ENCODE measurements at places on chromosomes 4 and X. TPM values are rescaled to one million over a fixed set of nuclear protein-coding genes. Genes with fewer than 3 reads are reported as not detected.

DNA sequence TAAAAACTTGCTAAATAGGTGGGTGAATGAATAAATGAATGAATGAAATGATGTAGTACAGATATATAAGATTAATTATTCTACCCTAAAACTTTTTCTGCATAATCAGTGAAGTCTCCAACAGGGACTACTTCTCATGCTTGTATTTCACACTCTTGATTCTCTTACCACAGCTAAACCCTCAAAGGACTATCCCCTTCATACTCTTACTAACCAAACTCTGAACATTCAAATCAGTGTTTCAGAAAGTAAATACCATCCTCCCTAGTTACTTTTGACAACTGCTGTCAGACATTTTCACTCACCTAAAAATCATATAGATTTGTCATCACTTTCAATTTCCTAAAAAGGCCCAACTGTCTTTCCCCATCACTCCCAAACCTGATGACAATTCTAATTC is 234.3 kb upstream of the HHIP start:
- DNase-seq, result no peak

DNA sequence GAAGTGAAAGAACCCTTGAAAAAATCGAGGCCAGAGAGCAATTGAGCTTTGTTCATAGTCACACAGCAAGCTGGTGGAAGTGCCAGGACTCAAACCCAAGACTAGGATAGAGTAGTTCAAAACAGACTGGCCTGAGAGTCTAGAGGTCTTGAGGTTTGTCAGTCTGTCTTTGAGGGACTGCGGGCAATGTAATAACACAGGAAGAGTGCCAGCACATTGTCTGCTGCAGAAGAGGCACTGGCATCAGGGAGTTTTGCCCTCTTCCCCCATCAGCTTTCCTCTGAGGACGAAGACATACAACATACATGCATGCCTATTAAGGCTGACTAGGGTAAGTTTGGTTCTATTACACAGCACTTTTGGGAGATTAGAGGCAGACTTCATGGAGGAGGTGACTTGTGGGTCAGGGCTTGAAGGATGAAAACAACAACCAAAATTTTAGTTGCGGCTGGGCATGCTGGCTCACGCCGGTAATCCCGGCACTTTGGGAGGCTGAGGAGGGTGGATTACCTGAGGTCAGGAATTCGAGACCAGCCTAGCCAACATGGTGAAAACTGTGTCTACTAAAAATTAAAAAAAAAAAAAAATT is 64.1 kb upstream of the LAS1L start:
- no peak for DNase-seq

- no peak for DNase-seq
Measured at GRCh38 chr4:125961626-125962025, 646.9 kb downstream of the FAT4 start.

DNA sequence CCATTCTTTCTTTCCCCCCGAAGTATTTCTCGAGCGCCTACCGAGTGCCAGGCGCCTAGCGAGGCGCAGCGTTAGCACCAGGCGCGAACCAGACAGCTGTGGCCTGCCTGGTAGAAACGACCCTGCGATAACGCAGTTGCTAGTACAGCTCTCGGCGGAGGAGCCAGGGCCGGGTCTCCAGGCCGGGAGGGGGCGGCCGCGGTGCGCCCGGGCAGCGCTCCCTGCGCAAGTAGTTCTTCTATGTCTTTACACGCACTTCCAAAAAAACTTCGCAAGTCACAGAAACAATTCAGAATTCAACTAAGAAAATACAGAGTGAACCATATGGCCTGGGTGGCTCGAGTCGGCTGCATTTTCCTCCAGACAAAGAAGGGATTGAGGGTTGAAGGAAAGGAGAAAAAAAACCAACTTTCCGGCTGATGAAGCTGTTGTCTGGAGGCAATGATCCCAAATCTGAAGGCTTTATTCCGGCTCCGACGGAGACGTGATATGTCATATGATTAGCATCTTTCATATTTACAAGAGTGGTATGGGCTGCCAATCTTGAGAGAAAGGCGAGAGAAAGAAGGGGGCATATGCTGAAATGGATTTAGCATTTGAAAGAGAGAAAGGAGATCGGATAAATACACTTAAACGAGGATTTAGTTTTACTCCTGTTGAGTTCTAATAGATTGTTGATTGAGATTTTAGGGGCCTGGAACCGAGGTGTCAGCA is 7.2 kb upstream of the NEUROG2 start:
- DNase-seq, result no peak

DNA sequence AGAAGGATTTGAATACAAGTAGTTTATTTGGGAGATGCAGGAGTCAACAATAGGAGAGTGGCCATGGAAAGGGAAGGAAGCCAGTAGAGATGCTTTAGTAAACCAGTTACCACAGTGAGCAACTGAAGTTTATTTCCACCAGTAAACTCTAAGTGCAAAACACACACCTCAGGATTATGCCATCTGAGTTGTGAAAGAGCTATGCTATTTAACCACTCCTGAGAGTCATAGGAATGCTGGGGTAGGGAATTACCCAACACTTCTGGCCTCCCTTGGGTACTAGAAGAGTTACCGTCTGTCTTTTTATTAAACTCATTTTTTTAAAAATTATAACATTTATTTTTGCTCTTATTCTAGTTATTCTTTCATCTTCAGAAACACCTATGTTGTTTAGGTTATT is 834.6 kb upstream of the AMOT start:
- no peak for DNase-seq

- no peak for DNase-seq
Measured at GRCh38 chr4:169957785-169958184, 68.4 kb downstream of the MFAP3L start.

GRCh38 chr4:167893531-167893930 is 198.8 kb upstream of the ANXA10 start:
- no peak for DNase-seq

DNA sequence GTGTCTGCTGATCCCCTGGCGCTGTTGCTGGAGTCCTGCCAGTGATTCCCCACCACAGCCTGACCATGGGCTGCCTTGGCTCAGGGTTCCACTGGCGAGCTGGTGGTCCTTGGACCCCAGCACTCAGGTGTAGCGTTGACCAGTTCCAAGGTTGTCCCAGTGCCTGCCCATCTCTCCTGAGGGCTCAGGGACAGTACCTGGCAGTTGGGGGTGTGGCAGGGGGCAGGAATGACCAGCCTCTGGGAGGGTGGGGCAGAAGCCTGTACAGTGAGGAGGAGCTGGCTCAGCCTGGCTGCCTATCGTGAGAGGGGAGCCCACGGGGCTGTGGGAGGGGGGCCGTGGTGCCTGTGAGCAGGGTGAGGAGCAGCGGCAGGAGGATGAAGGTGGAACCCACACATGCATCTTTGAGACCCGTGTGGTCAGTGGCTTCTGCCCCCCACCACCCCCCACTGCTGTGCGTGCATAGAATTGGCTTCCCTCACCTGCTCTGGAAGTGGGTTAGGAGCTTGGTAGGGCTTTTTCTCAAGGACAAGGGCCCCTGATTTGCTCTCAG is 12.6 kb upstream of the MSANTD1 start:
- no peak for DNase-seq

DNA sequence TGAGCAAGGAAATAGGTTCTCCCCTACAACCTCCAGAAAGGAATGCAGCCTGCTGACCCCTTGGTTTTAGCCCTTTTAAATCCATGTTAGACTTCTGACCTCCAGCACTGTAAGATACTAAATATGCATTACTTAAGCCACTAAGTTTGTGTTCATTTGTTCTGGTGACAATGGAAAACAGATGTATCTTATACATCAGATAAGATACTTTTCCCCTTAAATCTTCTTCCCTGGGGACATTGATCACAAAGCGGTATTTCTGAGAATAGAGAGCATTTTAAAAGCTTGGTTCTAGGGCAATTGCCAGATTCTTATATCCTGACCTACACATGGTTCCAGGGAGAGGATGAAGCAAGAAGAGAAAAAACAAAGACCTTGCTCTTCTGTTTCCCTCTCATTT is 6.5 kb upstream of the TMEM184C start:
- DNase-seq, result no peak

GRCh38 chr4:118046323-118046722 is 12.0 kb downstream of the NDST3 start:
- no peak for DNase-seq

DNA sequence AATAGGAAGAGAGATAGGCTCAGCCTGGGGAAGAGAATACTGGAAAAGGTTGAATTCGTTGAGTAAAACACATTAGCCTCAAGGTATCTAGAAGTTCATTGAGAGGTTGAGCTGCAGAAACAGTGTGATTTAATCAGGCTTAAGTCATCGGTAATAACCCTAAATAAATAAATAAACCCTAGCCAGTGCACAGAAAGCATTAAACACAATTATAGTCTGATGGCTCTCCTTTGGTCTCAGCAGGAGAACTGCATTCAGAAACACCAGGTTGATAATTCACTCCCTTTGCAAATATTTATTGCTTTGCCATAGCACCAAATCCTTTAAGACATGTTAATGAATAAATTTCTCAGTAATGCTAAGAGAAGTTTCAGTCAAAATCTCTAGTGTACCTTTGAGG is 9.6 kb downstream of the DCX start:
- no peak for DNase-seq

GRCh38 chr4:88822034-88822789 is 124.6 kb upstream of the NAP1L5 start:
- DNase-seq, result no peak

DNA sequence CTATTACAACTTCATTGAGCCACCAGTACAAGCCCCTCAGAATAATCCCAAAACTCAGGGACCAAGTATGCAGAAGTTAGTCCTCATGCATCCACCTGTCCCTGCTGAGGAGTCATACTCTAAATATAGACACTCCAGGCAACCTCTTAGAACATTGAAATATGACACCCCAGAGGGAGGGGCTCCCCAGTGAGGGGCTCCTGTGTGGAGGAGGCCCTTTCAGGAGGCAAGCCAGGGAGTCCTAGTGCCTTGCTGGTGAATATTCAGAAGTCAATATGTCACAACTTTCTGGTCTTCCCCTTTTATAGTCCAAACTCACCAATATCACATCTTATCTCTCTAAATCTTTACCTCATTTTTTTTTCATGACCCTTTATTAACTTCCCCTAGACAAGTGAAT is 1.6 kb upstream of the ARMCX6 start:
- no peak for DNase-seq

- no peak for DNase-seq
Measured at GRCh38 chr4:103018391-103019307, 856 bp downstream of the SLC9B1 start.

- DNase-seq, result no peak
Measured at GRCh38 chr4:123217664-123218063, 178.9 kb upstream of the SPRY1 start.

DNA sequence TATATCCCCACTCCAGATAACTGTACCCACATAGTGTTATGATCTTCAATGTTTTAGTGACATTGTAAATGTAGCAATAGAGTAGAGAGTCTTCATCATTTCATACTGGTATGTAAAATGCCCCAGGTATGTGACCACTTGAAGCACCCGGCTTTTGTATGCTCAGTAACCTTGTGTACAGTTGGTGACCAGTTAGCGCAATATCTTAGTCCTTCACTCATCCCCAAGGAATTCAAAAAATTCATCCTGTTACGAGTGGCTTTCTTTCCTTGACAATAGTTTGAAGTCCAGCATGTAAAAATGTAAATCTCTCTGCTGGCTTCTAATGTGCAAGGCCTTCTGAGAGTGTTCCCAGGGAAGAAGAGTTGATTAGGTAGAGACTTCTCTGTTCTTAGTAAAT is 145.6 kb downstream of the ARX start:
- DNase-seq, result no peak

GRCh38 chr4:141501931-141502330 is 134.5 kb upstream of the IL15 start:
- DNase-seq, result no peak

MTCP1 gene
- total RNA-seq, result 22.9 TPM

SLC7A11 gene
- total RNA-seq, result 0.89 TPM

SPANXB1 gene
- total RNA-seq, result not detected

NAA11 gene
- total RNA-seq, result not detected

AKAP14 gene
- total RNA-seq, result not detected

USP17L28 gene
- not detected for total RNA-seq

SLC10A4 gene
- total RNA-seq, result not detected

IL2 gene
- not detected for total RNA-seq

ADH7 gene
- not detected for total RNA-seq

IQCM gene
- total RNA-seq, result not detected

GBA3 gene
- total RNA-seq, result not detected

Measured in sciatic nerve (tissue), 2 donors.